ENCODE measurements at places on chromosomes 2 and 18. TPM values are rescaled to one million over a fixed set of nuclear protein-coding genes. Genes with fewer than 3 reads are reported as not detected.

- DNase-seq, result peak; percentile 26
- H3K4me3 ChIP-seq, result no peak overlapping the region
- H3K4me1 ChIP-seq, result no peaks in the 10 kb centered on the region
- no peak overlapping the region for H3K27ac ChIP-seq
Measured at GRCh38 chr18:28559511-28559910, 382.6 kb upstream of the CDH2 start.

DNA sequence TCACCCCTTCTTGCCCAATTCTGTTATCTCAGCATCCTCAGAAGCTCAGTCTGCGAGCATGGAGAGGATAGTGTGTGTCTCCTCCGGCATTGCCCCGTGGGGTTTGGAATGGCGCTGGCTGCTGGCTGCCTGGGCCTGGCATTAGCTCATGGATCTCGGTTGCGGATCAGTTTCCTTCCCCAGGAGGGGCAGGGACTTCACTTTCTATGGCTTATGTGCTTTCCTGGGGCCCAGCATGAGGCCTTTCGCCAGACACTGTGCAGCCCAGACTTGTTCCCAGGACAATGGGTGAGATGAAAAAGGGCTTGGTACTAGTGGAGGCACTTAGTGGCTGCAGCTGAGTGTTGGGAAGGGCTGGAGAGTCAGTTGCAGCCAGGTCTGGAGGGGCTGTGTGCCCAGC is 143.3 kb downstream of the GLI2 start:
- H3K27ac ChIP-seq, result no peak overlapping the region
- H3K4me1 ChIP-seq, result no peaks in the 10 kb centered on the region
- H3K36me3 ChIP-seq, result no peaks in the 10 kb centered on the region
- H3K4me3 ChIP-seq, result no peak overlapping the region
- no peak for DNase-seq

DNA sequence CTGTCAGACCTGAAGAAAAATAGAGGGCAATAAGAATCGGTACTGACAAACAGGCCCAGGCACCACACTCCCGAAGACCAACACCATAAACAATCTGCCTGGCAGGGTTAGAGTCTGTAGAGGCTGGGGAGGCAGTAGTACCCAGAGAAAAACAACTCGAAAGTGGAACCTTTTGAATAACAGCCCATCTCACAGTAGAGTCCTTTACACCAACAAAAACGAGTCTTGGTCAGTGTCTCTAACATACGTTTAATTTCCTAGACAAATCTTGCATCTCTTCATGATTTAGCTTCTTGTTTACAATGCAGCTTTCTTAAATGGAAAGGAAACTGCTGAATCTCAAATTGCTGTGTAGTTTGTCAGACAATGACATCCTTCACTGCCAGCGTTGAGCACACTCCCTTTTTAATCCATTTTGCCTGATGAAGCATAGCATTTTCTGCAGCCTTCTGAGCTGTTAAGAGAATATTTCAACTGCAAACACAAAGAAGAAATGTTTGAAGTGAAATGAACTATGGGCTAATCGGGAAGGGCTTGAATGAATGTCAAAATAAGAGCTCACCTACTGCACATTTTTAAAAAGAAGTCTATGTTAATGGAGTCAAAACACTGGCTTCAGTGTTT is 73.1 kb upstream of the DSG1 start:
- peaks cover 43% of the 10 kb centered on the region for H3K4me1 ChIP-seq
- H3K36me3 ChIP-seq, result no peaks in the 10 kb centered on the region
- peak overlapping the region; percentile 39 for H3K27ac ChIP-seq

DNA sequence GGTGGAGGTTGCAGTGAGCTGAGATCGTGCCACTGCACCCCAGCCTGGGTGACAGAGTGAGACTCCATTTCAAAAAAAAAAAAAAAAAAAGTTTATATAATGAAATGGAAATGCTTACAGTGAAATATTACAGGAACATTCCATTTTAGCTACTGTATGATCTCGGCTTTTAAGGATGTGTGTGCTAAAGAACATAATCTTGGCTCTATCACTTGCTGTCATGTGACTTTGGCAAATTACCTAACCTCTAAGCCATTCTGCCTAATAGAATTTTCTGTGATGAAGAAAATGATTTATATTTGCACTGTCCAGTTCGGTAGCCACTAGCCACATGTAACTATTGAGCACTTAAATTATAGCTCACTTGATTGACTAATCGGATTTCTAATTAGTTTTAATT is 36.3 kb downstream of the SMAD4 start:
- DNase-seq, result no peak
- H3K4me1 ChIP-seq, result peaks cover 19% of the 10 kb centered on the region
- no peaks in the 10 kb centered on the region for H3K27me3 ChIP-seq
- no peak overlapping the region for H3K4me3 ChIP-seq

- H3K27me3 ChIP-seq, result no peaks in the 10 kb centered on the region
- H3K4me3 ChIP-seq, result no peak overlapping the region
- H3K36me3 ChIP-seq, result no peaks in the 10 kb centered on the region
Measured at GRCh38 chr18:34159691-34160185, 65.0 kb downstream of the NOL4 start.

- H3K4me1 ChIP-seq, result peaks cover 10% of the 10 kb centered on the region
- no peak overlapping the region for H3K4me3 ChIP-seq
- H3K27ac ChIP-seq, result no peak overlapping the region
- no peaks in the 10 kb centered on the region for H3K27me3 ChIP-seq
- DNase-seq, result no peak
Measured at GRCh38 chr2:27866237-27866636, 23.9 kb downstream of the RBKS start.

GRCh38 chr2:1313240-1313924 is 99.9 kb upstream of the TPO start:
- no peak overlapping the region for H3K4me3 ChIP-seq
- no peaks in the 10 kb centered on the region for H3K36me3 ChIP-seq
- peaks cover 18% of the 10 kb centered on the region for H3K27me3 ChIP-seq
- H3K4me1 ChIP-seq, result no peaks in the 10 kb centered on the region
- no peak overlapping the region for H3K27ac ChIP-seq

Gene TUBA4B
- not detected for total RNA-seq

DNA sequence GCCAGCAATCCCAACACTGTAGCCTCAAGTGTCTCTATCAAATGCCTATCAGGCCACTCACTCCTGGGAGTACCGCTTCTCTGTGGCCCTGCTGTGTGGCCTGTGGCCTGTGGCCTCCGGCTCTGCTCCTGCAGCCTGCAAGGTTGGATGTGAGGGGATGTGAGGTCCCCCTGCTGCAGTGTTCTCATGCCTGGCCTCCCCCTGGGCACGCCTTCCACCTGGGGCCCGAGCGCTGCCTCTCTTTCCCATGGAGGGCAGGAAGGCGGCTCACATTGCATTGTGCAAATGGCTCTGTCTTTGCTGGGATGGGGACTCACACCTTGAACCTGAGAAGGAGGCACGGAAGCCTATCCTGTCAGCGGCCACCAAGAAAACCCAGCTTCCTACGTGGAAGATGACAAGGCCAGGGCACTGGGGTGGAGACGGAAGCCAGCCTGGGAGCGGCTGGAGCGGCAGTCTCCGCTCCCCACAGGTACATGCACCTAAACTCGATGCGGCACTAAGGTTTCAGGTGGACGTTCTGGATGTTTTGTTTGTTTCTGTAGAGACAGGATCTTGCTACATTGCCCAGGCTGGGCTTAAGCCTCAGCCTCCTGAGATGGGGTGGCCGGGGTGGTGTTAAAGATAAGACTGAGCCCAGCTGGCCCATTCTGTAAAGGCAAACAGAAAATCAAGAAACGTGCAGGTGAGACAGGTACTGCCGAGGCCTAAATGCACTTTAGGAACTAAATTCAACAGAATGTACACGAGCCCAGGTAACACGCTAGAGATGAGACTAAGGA is 140.1 kb downstream of the HDAC4 start:
- H3K4me3 ChIP-seq, result no peak overlapping the region
- H3K36me3 ChIP-seq, result no peaks in the 10 kb centered on the region
- peaks cover 25% of the 10 kb centered on the region for H3K4me1 ChIP-seq
- no peaks in the 10 kb centered on the region for H3K27me3 ChIP-seq

- H3K27me3 ChIP-seq, result peaks cover 13% of the 10 kb centered on the region
- peaks cover 6% of the 10 kb centered on the region for H3K36me3 ChIP-seq
- no peaks in the 10 kb centered on the region for H3K4me1 ChIP-seq
- DNase-seq, result no peak
- H3K27ac ChIP-seq, result no peak overlapping the region
Measured at GRCh38 chr2:16716944-16717343, 51.3 kb upstream of the CYRIA start.

GRCh38 chr2:11930211-11930761 is 183.9 kb downstream of the LPIN1 start:
- no peaks in the 10 kb centered on the region for H3K27me3 ChIP-seq
- no peak for DNase-seq
- no peak overlapping the region for H3K27ac ChIP-seq
- no peak overlapping the region for H3K4me3 ChIP-seq

Gene CCDC74B
- total RNA-seq, result 0.61 TPM

Gene TGFA
- total RNA-seq, result 22.5 TPM

DNA sequence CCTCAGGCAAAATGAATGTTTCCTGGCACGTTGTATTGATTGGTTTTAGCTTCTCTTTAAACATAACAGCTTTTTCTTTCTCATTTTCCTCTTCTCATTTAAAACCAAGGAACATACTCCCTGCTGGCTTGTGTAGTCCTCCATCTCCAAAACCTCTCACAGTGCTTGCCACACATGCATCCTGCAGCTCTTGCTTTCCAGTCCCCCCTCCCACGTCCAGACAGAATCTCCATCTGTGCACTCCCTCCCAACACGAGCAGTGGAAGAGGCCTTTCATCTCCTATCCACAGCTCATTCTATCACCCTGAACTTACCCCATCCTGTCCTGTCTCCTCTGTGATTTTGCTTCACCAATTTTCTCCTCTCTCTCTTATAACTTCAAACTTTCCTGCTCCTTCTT is 99.6 kb upstream of the THSD7B start:
- H3K4me1 ChIP-seq, result no peaks in the 10 kb centered on the region
- H3K36me3 ChIP-seq, result no peaks in the 10 kb centered on the region
- no peak for DNase-seq
- H3K4me3 ChIP-seq, result no peak overlapping the region
- no peaks in the 10 kb centered on the region for H3K27me3 ChIP-seq

Gene OXER1
- total RNA-seq, result not detected

DNA sequence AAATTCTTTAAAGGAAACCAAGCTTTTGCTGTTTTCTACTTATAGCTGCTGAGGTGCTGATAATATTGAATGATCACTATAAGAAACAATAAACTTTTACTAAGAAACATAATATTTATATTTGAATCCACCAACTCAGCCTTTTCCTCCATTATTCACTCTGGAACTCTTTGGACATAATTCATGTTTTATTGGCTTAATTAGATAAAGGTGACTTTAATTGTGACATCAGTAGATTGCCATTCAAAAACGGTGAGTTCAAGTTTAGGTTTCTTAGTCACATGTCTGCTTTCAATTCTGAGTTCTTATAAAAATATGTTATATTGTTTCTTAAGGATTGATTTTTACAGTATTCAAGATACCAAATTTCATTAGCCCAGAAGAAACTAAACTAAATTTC is 24.0 kb downstream of the CCDC85A start:
- no peak overlapping the region for H3K4me3 ChIP-seq
- H3K36me3 ChIP-seq, result no peaks in the 10 kb centered on the region
- no peaks in the 10 kb centered on the region for H3K27me3 ChIP-seq
- no peak overlapping the region for H3K27ac ChIP-seq
- H3K4me1 ChIP-seq, result peaks cover 7% of the 10 kb centered on the region
- DNase-seq, result no peak

DNA sequence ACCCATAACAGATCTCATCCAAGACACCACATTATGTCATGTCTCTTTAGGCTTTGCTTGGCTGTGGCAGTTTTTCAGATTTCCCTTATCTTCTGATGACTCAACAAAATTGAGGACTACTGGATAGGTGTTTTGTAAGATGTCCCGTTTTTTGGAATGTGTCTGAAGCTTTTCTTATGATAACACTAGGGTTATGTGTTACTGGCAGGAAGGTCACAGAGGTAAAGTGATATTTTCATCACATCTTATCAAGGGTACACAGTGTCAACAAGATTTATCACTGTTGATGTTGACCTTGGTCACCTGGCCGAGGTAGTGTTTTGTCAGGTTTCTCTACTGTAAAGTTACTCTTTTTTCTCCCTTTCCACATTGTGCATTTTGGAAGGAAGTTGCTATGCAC is 44.8 kb upstream of the UPP2 start:
- no peaks in the 10 kb centered on the region for H3K36me3 ChIP-seq
- H3K4me3 ChIP-seq, result no peak overlapping the region
- no peaks in the 10 kb centered on the region for H3K4me1 ChIP-seq
- no peak overlapping the region for H3K27ac ChIP-seq

GRCh38 chr2:3539836-3540235 is 18.3 kb downstream of the RNASEH1 start:
- no peaks in the 10 kb centered on the region for H3K27me3 ChIP-seq
- H3K27ac ChIP-seq, result no peak overlapping the region
- H3K36me3 ChIP-seq, result peaks cover 65% of the 10 kb centered on the region
- H3K4me3 ChIP-seq, result no peak overlapping the region
- peaks cover 15% of the 10 kb centered on the region for H3K4me1 ChIP-seq
- no peak for DNase-seq

DNA sequence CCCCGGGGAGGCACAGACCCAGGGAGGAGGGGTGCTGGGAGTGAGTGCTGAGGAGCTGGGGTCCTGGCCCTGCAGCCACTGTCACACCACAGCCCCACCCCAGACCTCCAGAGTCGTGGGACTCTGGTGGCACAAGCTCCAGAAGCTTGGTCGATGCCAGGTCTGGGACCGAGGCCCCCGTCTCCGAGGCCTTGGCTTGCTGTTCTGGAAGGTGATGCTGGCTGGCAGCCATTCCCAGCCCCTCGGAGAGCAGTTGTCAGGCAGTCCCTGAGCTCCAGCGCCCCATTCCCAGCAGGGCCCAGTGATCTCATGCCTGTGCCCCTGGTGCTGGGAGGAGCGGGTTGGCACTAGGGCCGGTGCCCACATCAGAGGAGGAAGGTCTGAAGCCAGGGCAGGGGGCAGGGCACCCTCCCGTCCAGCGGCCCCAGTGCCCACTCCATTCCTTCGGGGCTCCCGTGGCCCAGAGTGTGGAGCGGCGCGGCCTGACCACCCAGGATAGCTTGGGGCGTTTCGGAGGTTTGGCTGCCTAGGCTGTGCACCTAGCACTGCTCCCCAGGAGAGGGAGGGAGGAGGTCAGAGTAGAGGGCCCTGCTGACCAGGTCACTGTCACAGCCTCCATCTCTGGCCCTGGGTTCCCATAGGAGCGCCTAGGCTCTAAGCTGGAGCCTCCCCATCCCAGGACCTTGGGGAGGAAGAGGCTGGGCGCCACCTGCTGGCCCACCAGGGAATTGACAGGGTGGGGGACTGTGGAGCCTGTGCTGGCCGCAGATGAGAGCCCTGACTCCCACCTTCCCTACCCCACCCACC is 16.8 kb upstream of the ALPI start:
- peak; percentile 43 for DNase-seq
- H3K4me1 ChIP-seq, result no peaks in the 10 kb centered on the region
- H3K36me3 ChIP-seq, result no peaks in the 10 kb centered on the region
- H3K4me3 ChIP-seq, result no peak overlapping the region
- H3K27ac ChIP-seq, result no peak overlapping the region

Gene SLC9A2
- 0.09 TPM for total RNA-seq

DNA sequence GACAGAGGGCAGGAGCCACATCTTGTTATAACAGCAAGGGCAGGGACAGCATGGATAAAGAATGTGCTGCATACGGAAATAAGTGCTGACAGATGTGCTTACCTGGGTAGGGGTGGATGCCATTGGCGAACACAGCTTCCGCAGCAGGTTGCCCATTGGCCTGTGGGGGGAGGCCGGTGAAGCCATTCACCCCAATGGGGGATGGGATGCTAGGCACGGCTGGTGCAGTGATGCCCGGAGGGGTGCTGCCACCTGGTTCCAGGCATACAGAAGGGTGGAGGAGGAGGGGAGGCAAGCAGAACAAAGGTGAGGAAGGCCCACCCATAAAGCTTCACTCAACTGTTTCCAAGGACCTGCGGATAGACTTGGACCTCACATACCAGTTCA is 294.9 kb downstream of the CELF4 start:
- no peak overlapping the region for H3K27ac ChIP-seq
- H3K4me3 ChIP-seq, result no peak overlapping the region
- H3K27me3 ChIP-seq, result no peaks in the 10 kb centered on the region
- H3K4me1 ChIP-seq, result no peaks in the 10 kb centered on the region

All from MCF 10A (cell line).